ENCODE measurements at places on chromosomes 7 and 10.

- no peak for DNase-seq
Observed at GRCh38 chr7:79553811-79554555, 100.5 kb upstream of the MAGI2 start.

GRCh38 chr10:118383699-118384098, 41.6 kb upstream of the FAM204A start:
- no peak for DNase-seq

DNA sequence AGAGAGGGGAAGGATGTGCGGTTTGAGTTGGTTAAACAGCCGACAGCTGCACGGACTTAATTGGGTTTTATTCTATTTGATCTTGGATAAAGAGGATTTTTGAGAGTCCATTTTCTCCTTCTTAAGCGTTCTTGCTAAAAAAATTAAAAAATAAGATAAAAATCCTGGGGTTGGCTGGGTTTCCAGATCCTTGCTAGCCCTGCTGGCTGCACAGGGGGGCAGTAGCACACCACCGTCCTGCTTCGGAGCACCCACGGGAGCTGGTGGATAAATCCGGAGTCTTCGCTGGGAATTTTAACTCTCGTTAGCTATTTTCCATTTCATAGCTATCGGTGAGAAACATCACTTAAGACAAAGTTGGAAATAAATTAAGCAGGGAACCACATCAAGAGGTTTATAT, 792.0 kb downstream of the TYW1 start:
- DNase-seq: peak; percentile 9

DNA sequence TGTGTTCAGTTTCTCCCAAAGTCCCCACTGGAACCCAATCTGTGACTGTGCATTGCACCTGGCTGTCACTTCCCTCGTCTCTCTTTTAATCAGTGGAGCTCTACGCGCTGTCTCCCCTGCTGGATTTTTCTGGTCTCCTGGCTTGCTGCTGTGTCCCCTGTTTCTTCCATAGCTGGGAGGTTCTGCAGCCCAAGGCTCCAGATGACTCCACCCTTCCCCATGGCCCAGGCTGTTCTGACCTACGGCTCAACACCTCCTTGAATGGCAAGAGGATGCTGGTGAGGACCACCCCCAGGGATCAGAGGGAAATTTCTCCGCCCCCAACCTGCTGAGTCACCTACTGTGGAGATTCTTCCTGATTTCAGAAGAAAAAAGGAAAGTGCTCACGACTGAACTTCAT, 961.4 kb upstream of the ZNF722 start:
- DNase-seq: no peak

DNA sequence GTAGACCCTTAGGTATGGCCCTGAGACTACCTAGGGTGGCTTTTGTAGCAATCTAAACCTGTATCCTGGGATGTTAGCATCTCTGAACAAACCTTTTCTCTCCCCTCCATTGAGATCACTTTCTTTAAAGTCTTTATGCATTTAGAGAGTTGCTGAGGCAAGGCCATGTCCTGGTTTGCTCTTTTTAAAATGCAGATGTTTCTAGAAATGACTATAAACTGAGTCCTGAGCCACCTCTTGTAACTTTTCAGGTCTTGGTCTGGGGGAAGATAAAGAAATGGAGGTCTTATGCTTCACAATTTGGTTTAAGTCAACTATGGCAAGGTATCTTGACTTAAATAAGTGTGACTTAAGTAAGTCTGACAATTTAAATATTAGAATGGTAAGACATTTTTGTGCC, 78.0 kb downstream of the AUTS2 start:
- DNase-seq: no peak

GRCh38 chr7:110521357-110521911, 569.5 kb upstream of the LRRN3 start:
- DNase-seq: no peak
